ENCODE measurements at places on chromosomes 7 and 10.

DNA sequence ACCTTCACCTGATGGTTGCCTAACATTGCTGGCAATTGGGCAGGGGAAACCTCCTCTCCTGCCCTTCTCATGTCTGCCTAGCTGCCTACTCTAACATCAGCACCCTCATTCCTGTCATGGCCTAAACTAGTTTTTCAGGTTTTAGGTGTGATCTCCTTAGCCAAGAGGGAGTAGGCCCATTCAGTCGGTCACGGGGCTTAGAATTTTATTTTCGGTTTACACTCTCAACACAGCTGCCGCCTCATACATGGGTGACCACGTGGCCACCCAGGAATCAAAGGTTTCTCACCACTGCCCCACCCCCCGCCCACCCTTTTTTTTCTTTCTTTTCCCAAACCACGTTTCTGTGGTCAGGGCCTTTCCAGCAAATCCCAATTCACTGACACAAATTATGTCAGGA, 97.2 kb downstream of the RALA start:
- no peak for DNase-seq

- DNase-seq: no peak
These were observed 81.3 kb downstream of the OSBPL3 start for GRCh38 chr7:24898691-24899090.

- no peak for DNase-seq
These were observed 54.7 kb upstream of the EGR2 start for GRCh38 chr10:62870866-62871265.

- DNase-seq: no peak
These were observed 201.7 kb downstream of the PHF14 start for GRCh38 chr7:11175371-11175770.

- no peak for DNase-seq
These were observed 21.0 kb upstream of the CH25H start for GRCh38 chr10:89228146-89228545.

GRCh38 chr7:129676017-129676897, 64.7 kb downstream of the NRF1 start:
- no peak for DNase-seq

DNA sequence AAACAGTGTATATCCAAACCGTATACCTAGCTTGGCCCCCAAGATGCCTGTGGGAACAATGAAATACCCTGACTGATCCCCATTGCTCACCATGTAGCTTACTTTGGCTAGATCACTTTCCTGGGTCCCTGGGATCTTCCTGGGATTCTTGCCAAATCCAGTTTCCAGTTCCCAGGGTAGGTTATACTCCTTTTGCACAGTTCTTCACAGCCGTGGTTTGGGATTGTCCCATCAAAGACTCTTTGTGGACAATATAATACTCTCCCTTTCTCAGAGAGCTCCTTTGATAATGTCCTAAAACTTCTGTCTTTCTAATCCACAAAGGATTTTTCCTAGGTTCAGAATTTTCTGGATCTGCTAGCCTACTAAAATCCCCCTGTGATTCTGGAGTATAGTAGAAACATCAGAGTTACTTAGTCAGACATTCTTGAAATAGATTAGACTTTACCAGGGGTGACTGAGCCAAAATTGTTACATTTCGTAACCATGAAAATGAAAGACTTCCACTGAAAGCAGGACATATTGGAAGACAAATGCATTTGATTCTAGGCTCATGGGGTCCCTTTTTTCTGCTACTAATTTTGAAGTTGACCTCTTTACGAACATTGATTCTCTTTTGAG, 388.3 kb upstream of the ETV1 start:
- no peak for DNase-seq

All from common myeloid progenitor, CD34-positive (primary cell).